ENCODE measurements at places on chromosomes 7 and 10. TPM values are rescaled to one million over a fixed set of nuclear protein-coding genes. Genes with fewer than 3 reads are reported as not detected.

The RTKN2 gene
- 16.1 TPM for total RNA-seq

The CYP3A4 gene
- not detected for total RNA-seq

The CHAT gene
- not detected for total RNA-seq

The ANXA8L1 gene
- total RNA-seq: 185 TPM

The SORBS1 gene
- 5.0 TPM for total RNA-seq

The C10orf62 gene
- total RNA-seq: 0.45 TPM

- no peaks in the 10 kb centered on the region for H3K4me1 ChIP-seq
- no peaks in the 10 kb centered on the region for H3K36me3 ChIP-seq
- DNase-seq: no peak
- H3K27ac ChIP-seq: no peak overlapping the region
- no peaks in the 10 kb centered on the region for H3K27me3 ChIP-seq
Measured at GRCh38 chr7:118352867-118353453, 128.5 kb downstream of the ANKRD7 start.

- peak; percentile 58 for DNase-seq
- no peaks in the 10 kb centered on the region for H3K36me3 ChIP-seq
- no peak overlapping the region for H3K27ac ChIP-seq
- H3K4me3 ChIP-seq: no peak overlapping the region
- H3K4me1 ChIP-seq: peaks cover 30% of the 10 kb centered on the region
Measured at GRCh38 chr10:50614444-50615137, 9.2 kb downstream of the SGMS1 start.

- H3K27ac ChIP-seq: no peak overlapping the region
- no peak overlapping the region for H3K4me3 ChIP-seq
- no peaks in the 10 kb centered on the region for H3K27me3 ChIP-seq
- H3K4me1 ChIP-seq: no peaks in the 10 kb centered on the region
Measured at GRCh38 chr7:91345449-91345848, 81.2 kb downstream of the FZD1 start.

DNA sequence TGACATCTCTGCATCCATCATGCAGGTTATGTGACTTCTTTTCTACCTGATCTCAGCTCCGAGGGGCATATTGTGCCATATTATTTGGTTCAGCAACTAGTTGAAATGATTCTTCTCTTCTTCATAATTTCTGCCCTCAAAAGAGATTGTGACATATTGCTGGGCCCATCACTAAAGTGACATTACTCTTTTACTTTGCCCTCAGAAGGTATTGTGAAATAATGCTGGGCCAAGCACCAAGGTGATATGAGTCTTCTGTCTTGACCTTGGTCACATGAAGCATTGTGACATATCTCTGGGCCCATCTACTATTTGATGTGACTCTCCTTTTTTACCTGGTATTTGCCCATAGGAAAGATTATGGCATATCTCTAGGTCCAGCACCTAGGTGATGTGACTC, 33.9 kb upstream of the ZNF107 start:
- H3K4me1 ChIP-seq: no peaks in the 10 kb centered on the region
- H3K27me3 ChIP-seq: no peaks in the 10 kb centered on the region
- DNase-seq: no peak
- H3K27ac ChIP-seq: no peak overlapping the region
- no peak overlapping the region for H3K4me3 ChIP-seq

DNA sequence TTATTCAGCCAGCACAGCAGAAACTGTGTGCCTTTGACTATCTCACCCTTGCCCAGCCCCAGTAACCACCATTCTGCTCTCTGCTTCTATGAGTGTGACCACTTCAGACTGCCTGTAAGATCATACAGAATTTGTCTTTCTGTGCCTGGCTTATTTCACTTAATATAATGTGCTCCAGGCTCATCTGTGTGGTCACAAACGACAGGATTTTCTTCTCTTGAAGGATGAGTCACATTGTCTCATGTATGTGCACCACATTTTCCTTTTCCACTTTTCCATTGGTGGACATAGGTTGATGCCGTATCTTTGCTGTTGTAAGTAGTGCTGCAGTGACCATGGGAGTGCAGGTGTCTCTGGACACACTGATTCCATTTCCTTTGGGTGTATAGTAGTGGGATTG, 122.5 kb upstream of the LANCL2 start:
- H3K27me3 ChIP-seq: peaks cover 25% of the 10 kb centered on the region
- peaks cover 12% of the 10 kb centered on the region for H3K4me1 ChIP-seq
- H3K4me3 ChIP-seq: no peak overlapping the region
- no peak overlapping the region for H3K27ac ChIP-seq
- DNase-seq: no peak

GRCh38 chr7:137681657-137682562, 164.9 kb downstream of the DGKI start:
- H3K27ac ChIP-seq: no peak overlapping the region
- no peak for DNase-seq
- H3K4me3 ChIP-seq: no peak overlapping the region
- H3K4me1 ChIP-seq: no peaks in the 10 kb centered on the region
- no peaks in the 10 kb centered on the region for H3K36me3 ChIP-seq
- peaks cover 36% of the 10 kb centered on the region for H3K27me3 ChIP-seq

- H3K4me3 ChIP-seq: no peak overlapping the region
- H3K27me3 ChIP-seq: peaks cover 28% of the 10 kb centered on the region
- H3K27ac ChIP-seq: no peak overlapping the region
- H3K36me3 ChIP-seq: no peaks in the 10 kb centered on the region
Measured at GRCh38 chr7:70711452-70711851, 420.5 kb upstream of the GALNT17 start.

- no peaks in the 10 kb centered on the region for H3K36me3 ChIP-seq
- no peaks in the 10 kb centered on the region for H3K27me3 ChIP-seq
- H3K27ac ChIP-seq: no peak overlapping the region
- DNase-seq: no peak
- no peaks in the 10 kb centered on the region for H3K4me1 ChIP-seq
Measured at GRCh38 chr7:82266081-82266480, 177.5 kb downstream of the CACNA2D1 start.

DNA sequence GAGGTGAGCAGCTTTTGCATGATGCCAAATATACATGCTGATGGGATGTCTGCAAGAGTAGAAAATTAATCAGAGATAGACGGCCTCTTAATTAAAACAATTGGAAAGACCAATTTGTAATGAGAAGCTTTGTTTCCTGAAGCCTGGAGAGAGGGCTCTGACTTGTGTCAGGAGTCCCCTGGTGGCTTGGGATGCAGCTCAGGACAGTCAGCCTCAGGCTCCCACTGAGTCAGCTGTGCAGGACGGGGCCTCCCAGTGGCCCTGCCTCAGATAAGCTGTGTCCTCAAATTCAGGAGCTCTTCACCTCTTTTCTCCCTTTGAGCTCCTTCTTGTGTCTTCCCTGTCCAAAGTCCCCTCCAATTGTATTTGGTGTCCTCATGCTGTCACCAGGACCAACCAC, 438.9 kb upstream of the PODXL start:
- no peaks in the 10 kb centered on the region for H3K36me3 ChIP-seq
- H3K4me1 ChIP-seq: no peaks in the 10 kb centered on the region
- no peak for DNase-seq
- no peak overlapping the region for H3K4me3 ChIP-seq
- no peak overlapping the region for H3K27ac ChIP-seq
- peaks cover 9% of the 10 kb centered on the region for H3K27me3 ChIP-seq
